Epithelial cell of alveolus of lung (primary cell): ENCODE measurements at places on chromosomes 7 and 10. TPM values are rescaled to one million over a fixed set of nuclear protein-coding genes. Genes with fewer than 3 reads are reported as not detected.

KCND2 gene
- total RNA-seq: 1.7 and 2.6 TPM in 2 replicates

GNAI1 gene
- 26.4 and 63.7 TPM in 2 replicates for total RNA-seq

KCP gene
- total RNA-seq: not detected in 2 replicates

SYT15B gene
- 0.13 and 0.24 TPM in 2 replicates for total RNA-seq

SPDYE2 gene
- not detected in 2 replicates for total RNA-seq

NOS3 gene
- 1.4 and 4.5 TPM in 2 replicates for total RNA-seq

ENTPD1 gene
- 0.52 and 5.2 TPM in 2 replicates for total RNA-seq

SLC13A4 gene
- total RNA-seq: not detected in 2 replicates

LIPM gene
- total RNA-seq: not detected in 2 replicates

OR9A2 gene
- not detected in 2 replicates for total RNA-seq

MMD2 gene
- not detected in 2 replicates for total RNA-seq

TAS2R5 gene
- 0.39 and 0.48 TPM in 2 replicates for total RNA-seq

PTPRZ1 gene
- total RNA-seq: not detected in 2 replicates

PTPRE gene
- total RNA-seq: 0.72 and 7.8 TPM in 2 replicates

TEX36 gene
- total RNA-seq: not detected in 2 replicates

AKR1C1 gene
- total RNA-seq: 12.9 and 72.8 TPM in 2 replicates

GRM3 gene
- total RNA-seq: not detected in 2 replicates

AOAH gene
- total RNA-seq: not detected in 2 replicates

TCTN3 gene
- total RNA-seq: 29.5 and 36.6 TPM in 2 replicates

GALNT17 gene
- total RNA-seq: not detected in 2 replicates

RHOBTB1 gene
- 13.3 and 16.7 TPM in 2 replicates for total RNA-seq

PLCE1 gene
- 0.24 and 1.6 TPM in 2 replicates for total RNA-seq

LFNG gene
- 0.24 and 4.9 TPM in 2 replicates for total RNA-seq

HOXA6 gene
- 15.0 and 18.1 TPM in 2 replicates for total RNA-seq

KLF14 gene
- 0.13 TPM in 1 of 2 replicates, not detected in the other for total RNA-seq

PDGFA gene
- 1.5 and 23.4 TPM in 2 replicates for total RNA-seq

ZNF853 gene
- 5.8 and 6.5 TPM in 2 replicates for total RNA-seq

MBLAC1 gene
- 0.48 and 4.3 TPM in 2 replicates for total RNA-seq

PTF1A gene
- not detected in 2 replicates for total RNA-seq

CNNM1 gene
- 0.13 TPM in 1 of 2 replicates, not detected in the other for total RNA-seq

NSUN5 gene
- total RNA-seq: 15.1 and 25.7 TPM in 2 replicates

ELOVL3 gene
- total RNA-seq: 1.3 TPM in 1 of 2 replicates, not detected in the other

IFIT2 gene
- 2.7 and 4.0 TPM in 2 replicates for total RNA-seq

UBE2H gene
- total RNA-seq: 40.3 and 75.7 TPM in 2 replicates

INSYN2A gene
- total RNA-seq: 0.91 and 4.4 TPM in 2 replicates

GDF2 gene
- total RNA-seq: not detected in 2 replicates

CNPY1 gene
- not detected in 2 replicates for total RNA-seq

NFE2L3 gene
- total RNA-seq: 6.4 and 42.3 TPM in 2 replicates

C10orf143 gene
- total RNA-seq: 0.39 TPM in 1 of 2 replicates, not detected in the other

PDE1C gene
- 0.24 and 0.26 TPM in 2 replicates for total RNA-seq

RPA3 gene
- 19.0 and 29.7 TPM in 2 replicates for total RNA-seq

SEC61A2 gene
- total RNA-seq: 5.6 and 12.1 TPM in 2 replicates

GATA3 gene
- 0.08 and 0.26 TPM in 2 replicates for total RNA-seq

STOX1 gene
- 0.48 TPM in 1 of 2 replicates, not detected in the other for total RNA-seq

GNAT3 gene
- total RNA-seq: 0.16 TPM in 1 of 2 replicates, not detected in the other

TBXAS1 gene
- 5.3 and 6.1 TPM in 2 replicates for total RNA-seq

ZNF92 gene
- total RNA-seq: 8.5 and 10.4 TPM in 2 replicates

BEND7 gene
- total RNA-seq: 3.2 and 4.4 TPM in 2 replicates

PNLIP gene
- not detected in 2 replicates for total RNA-seq

C10orf67 gene
- 0.13 TPM in 1 of 2 replicates, not detected in the other for total RNA-seq

POLR2J2 gene
- 0.40 TPM in 1 of 2 replicates, not detected in the other for total RNA-seq

PSD gene
- total RNA-seq: 6.8 and 12.2 TPM in 2 replicates

DOCK1 gene
- 40.0 and 43.1 TPM in 2 replicates for total RNA-seq

HABP2 gene
- not detected in 2 replicates for total RNA-seq

GRB10 gene
- total RNA-seq: 36.7 and 39.9 TPM in 2 replicates

LIPA gene
- 46.9 and 56.2 TPM in 2 replicates for total RNA-seq
